ENCODE measurements at places on chromosomes 7 and 10.

DNA sequence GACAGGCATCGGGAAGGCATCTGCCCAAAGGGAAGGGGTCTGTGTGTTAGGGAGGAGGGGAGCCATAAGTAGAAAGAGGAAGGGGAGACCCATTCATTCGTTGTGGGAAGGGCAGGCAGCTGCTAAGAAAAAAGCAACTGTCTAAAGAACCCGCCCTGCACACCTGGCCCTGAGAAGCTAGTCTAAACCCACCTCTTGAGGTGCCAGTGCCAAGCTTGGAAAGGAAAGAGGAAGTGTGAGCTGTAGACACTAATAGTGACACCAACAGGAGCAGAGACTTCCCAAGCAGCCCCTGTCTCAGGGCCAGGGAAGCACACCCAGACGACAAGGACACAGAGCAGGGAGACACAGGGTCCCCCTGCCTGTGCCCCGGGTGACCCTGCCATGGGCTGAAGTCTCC is 40.8 kb upstream of the PRSS58 start:
- no peak for DNase-seq

DNA sequence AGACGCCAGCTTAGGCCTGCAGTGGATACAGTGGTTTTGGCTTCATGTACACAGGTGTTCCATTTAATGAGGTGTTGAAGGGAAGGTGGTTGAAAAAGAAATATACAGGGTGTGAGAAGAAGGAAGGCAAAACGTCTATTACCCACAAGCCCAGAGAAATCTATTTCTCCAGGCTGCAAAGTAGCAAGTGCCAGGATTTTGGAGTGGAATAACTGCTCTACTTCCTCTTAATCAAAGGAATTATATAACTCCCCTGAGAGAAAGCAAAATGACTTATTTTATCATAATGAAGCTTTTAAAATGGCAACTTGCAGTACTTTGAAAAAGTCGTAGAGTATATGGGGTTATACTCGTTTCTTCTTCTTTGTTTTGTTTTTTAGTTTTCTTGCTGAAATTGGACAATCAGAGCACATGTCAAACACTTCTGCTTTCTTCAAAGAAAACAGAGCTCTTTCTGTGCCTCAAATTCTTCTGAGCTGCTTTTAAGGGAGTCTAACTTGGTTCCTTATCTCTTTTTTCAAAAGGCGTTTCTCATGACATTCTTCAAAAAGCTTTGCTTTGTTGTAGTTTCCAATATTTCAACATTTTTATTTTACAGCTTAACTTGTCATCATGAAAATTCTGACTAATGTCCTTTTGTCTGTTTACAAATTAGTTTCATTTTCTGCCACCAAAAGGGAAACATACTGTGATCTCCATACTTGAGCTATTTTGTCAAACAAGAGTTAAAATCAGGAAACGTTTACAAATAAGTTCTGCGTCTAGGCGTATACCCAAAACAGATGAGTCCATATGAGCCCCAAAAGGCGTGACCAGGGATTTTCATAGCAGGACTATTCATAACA is 289.7 kb downstream of the FRMD4A start:
- no peak for DNase-seq

GRCh38 chr10:78365694-78366093 is 332.0 kb downstream of the RPS24 start:
- no peak for DNase-seq

DNA sequence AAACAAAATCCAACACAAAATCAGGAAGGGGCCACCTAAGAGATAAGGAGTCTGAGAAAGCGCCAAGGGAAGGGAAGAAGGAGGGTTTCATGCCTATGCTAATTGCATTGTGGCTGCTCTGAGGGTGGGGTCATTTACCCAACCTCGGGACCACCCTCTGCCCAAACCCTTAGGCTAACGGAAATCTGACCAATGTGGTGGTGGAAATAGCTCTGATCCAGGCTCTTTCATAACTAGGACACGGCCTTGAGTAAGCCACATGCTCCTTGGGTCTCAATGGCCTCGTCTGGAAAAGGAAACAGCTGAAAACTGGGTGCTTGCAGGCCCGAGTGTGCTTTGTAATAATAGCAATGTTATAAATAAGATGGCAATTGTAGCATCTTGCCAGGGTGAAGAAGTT is 14.9 kb upstream of the SRGN start:
- DNase-seq: no peak

GRCh38 chr7:151430391-151431205 is 9.3 kb downstream of the CRYGN start:
- no peak for DNase-seq

DNA sequence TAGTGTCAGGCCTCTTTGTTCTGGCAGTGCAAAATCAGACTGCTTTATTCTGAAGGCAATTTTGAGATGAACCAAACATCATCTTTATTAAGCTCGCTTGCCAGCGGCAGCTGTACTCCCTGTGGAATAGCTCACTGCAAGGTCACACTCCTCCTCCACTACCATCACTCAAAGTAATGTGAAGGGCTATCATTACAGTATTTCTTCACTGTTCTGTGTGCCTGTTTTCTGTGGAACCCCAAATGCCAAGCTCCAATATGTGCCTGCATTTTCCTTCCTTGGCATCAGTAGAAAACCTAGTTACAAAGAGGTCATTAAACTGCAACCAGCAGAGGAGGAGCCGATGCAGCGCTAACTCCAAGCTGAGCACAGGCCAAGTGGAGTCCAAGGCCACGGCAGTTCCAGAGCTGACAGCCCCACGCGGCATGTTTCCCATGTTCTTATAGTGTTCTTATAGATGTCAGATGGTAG is 21.4 kb downstream of the BCCIP start:
- DNase-seq: no peak

- DNase-seq: no peak
Measured at GRCh38 chr10:64529003-64529350, 1007.8 kb downstream of the REEP3 start.

All from left forelimb (tissue), 1 donor.